ENCODE measurements at places on chromosomes 12 and 14. TPM values are rescaled to one million over a fixed set of nuclear protein-coding genes. Genes with fewer than 3 reads are reported as not detected.

Gene CCDC175
- total RNA-seq = 0.20 TPM

GRCh38 chr12:104353012-104353981 is 49.8 kb downstream of the EID3 start:
- H3K36me3 ChIP-seq = peaks cover 7% of the 10 kb centered on the region
- no peak overlapping the region for H3K27ac ChIP-seq
- DNase-seq = no peak
- H3K27me3 ChIP-seq = no peaks in the 10 kb centered on the region
- no peak overlapping the region for H3K4me3 ChIP-seq

DNA sequence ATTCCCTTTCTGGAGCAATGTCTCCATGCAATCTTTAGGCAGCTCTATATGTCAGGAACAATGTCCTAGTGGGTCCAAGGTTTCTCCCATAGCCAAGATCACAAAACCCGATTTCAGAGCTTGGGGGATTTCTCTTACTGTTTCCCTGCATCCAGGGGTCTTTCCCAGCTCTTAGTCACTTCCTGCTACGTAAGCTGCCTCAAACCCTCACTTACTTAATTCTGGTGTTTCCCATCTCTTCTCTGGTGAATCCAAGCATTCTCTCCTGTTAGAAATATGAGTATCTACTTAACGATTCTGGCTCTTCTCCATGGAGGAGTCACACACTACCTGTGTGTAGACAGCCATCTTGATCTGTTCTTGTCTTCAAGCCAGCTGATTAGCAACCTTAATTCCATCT is 80.0 kb downstream of the IFNG-AS1 start:
- no peaks in the 10 kb centered on the region for H3K4me1 ChIP-seq
- H3K27me3 ChIP-seq = no peaks in the 10 kb centered on the region
- peaks cover 2% of the 10 kb centered on the region for H3K36me3 ChIP-seq
- DNase-seq = no peak
- no peak overlapping the region for H3K4me3 ChIP-seq
- H3K27ac ChIP-seq = no peak overlapping the region

Gene B4GALNT3
- 58.3 TPM for total RNA-seq

DNA sequence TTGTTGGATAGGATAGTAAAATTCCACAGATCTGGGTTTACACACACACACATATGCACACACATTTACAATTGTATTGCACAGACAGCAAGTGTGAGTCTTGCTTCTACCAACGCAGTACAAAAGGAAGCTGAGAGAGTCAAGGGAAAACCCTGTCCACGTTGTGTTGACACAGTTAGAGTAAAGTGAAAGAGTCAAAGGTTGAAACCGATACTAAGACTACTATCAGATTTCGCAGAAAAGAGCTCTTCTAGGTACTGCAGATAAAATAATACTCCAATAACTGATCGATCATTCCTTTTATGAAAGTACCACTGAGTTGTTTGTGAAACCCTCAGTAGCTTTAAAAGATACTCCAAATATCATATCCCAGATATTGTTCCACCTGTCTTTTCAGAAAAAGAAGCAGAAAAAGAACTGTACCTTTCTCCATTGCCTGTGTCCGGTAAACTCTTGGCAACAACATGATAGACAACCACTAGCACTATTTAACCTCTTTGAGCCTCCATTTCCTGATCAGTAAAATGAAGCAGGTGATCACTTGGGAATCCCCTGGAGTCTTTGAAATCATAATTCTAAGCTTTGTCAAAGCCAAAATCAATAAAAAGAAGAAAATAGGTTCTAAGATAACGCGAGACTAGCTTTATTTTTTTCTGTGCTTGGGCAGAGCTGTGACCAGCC is 224.6 kb upstream of the FOXN3 start:
- no peaks in the 10 kb centered on the region for H3K27me3 ChIP-seq
- H3K36me3 ChIP-seq = no peaks in the 10 kb centered on the region
- no peak overlapping the region for H3K4me3 ChIP-seq

Gene KLHL33
- total RNA-seq = 0.04 TPM

GRCh38 chr12:32809846-32810245 is 54.1 kb upstream of the YARS2 start:
- DNase-seq = no peak
- H3K36me3 ChIP-seq = peaks cover 84% of the 10 kb centered on the region
- H3K4me3 ChIP-seq = no peak overlapping the region
- no peaks in the 10 kb centered on the region for H3K27me3 ChIP-seq
- no peak overlapping the region for H3K27ac ChIP-seq

DNA sequence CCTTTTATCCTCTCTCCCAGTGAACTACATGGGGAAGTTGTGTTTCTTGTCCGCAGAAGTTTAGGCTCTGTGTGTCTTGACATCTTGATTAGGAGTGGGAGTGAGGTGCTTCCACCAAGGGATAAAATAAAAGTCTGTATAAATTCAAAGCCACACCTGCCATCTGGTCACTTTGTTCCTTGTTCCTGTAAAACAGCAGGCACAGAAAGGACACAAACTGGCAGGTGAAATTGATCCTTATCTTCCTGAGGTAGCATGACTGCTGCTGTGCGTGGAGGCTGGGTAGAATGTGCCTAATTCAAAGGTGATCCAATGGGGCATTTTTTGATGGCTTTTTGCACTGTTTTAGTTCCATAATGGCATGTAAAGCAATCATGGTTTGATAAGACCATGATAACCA is 104.3 kb upstream of the KITLG start:
- peaks cover 5% of the 10 kb centered on the region for H3K4me1 ChIP-seq
- no peaks in the 10 kb centered on the region for H3K27me3 ChIP-seq
- DNase-seq = no peak
- no peak overlapping the region for H3K27ac ChIP-seq
- no peak overlapping the region for H3K4me3 ChIP-seq
- H3K36me3 ChIP-seq = no peaks in the 10 kb centered on the region

GRCh38 chr14:73726025-73726961 is 12.1 kb upstream of the PNMA1 start:
- H3K4me1 ChIP-seq = no peaks in the 10 kb centered on the region
- H3K27ac ChIP-seq = no peak overlapping the region
- H3K4me3 ChIP-seq = no peak overlapping the region
- DNase-seq = no peak
- H3K27me3 ChIP-seq = no peaks in the 10 kb centered on the region

DNA sequence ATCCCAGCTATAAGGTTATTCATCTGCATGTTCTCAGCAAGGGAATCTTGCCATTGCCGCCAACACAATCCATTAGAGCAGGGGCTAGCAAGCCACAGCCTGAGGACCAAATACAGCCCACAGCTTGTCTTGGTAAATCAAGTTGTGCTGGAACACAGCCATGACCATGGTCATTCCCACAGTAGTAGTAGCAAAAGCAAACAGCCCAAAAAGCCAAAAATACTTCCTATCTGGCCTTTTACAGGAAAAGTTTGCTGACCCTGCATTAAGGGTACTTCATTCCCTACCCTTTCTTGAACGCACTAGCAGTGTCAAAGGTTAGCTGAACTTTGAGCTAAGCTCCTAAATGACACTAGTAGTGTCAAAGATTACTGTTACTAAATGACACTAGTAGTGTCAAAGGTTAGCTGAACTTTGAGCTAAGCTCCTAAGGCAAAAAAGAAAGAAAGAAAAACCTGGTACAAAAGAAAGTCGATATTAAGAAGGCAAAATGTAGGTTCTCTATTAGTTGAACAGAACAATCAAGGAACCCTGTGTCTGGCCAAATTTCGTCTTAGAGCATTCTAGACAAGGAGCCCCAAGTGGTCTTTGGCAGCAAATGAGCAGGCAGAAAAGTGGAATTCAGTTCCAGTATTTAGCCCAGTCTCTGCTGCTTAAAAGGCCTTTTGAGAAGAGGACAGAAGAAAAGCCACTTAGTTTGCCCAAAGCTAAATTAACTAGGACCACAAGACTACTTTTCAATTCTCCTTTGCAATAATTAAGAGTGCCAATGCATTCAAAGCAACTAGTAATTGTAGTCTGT is 67.7 kb downstream of the NT5DC3 start:
- no peak overlapping the region for H3K4me3 ChIP-seq
- peaks cover 13% of the 10 kb centered on the region for H3K36me3 ChIP-seq
- no peaks in the 10 kb centered on the region for H3K27me3 ChIP-seq
- no peak for DNase-seq

- peak overlapping the region; percentile 62 for H3K27ac ChIP-seq
- H3K36me3 ChIP-seq = no peaks in the 10 kb centered on the region
- no peaks in the 10 kb centered on the region for H3K27me3 ChIP-seq
These were observed 46.1 kb downstream of the KIF26A start for GRCh38 chr14:104184506-104184905.

- no peaks in the 10 kb centered on the region for H3K4me1 ChIP-seq
- H3K36me3 ChIP-seq = no peaks in the 10 kb centered on the region
- H3K27me3 ChIP-seq = no peaks in the 10 kb centered on the region
- no peak overlapping the region for H3K4me3 ChIP-seq
These were observed 291.5 kb downstream of the RPS29 start for GRCh38 chr14:49294621-49295148.

Gene JAG2
- 3.8 TPM for total RNA-seq

- no peak for DNase-seq
- peaks cover 18% of the 10 kb centered on the region for H3K27me3 ChIP-seq
- H3K36me3 ChIP-seq = no peaks in the 10 kb centered on the region
- no peak overlapping the region for H3K27ac ChIP-seq
These were observed 27.7 kb upstream of the JDP2 start for GRCh38 chr14:75399843-75400775.

Gene PTCSC3
- not detected for total RNA-seq

DNA sequence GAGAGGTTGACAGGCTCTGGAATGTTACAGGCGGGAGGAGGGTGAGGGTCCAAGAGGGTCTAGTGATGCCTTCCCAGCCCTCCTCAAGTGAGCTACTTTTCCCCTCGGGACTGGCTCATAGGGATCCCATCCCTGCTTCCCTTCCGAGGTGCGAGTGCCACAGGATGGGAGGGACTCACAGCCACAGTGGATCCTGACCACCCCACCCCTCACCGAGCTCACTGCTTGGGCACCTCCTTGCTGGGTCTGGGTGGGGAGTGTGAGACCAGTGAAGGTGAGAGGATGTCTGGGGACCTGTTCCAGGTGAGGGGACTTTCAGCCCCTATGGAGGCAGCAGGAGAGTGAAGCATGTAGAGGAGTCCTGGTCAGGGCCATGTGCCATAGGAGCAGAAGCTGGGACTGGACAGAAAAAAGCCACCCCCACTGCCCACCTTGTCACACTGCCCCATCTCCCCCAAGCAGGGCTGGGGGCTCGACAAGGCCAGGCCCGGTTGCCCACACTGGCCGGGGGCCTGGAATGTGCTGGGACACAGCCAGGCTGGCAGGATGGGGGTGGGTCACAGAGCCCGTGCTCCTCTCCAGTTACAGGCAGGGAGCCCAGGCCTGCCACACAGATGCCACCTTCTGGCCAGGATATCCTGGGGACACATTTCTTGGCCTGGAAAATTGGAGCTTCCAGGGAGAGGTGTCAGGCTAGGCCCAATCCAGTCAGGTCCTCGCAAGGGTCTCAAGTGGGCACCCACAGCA is 1.7 kb upstream of the TNS2 start:
- H3K4me1 ChIP-seq = peaks cover 40% of the 10 kb centered on the region
- H3K4me3 ChIP-seq = peak overlapping the region; percentile 58
- peak overlapping the region; percentile 90 for H3K27ac ChIP-seq
- no peaks in the 10 kb centered on the region for H3K36me3 ChIP-seq
- H3K27me3 ChIP-seq = peaks cover 2% of the 10 kb centered on the region
- DNase-seq = no peak

DNA sequence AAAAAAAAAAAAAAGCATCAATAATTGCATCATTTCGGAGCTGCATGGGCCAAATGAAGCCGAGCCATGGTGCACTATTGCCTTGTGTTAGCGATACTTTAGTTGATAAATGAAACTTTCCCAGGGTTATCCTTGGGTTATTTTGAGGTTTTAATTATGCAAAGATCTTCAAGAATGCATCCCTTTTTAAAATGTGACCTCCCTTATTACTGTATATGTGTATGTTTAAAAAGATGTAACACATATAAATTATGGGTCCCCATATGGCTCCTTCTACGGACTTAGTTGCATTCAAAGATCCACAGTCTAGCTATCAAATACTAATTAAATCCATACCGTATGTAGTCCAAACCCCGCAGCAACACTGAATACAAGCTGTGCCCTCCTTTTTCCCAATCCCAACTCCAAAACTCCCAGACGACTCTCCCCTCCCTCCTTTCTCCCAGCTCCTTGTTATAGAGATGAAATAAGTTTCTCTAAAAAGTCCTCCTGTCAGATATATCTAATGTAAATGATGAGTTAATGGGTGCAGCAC is 129.3 kb upstream of the MAP1LC3B2 start:
- H3K27ac ChIP-seq = no peak overlapping the region
- peaks cover 17% of the 10 kb centered on the region for H3K27me3 ChIP-seq
- H3K36me3 ChIP-seq = no peaks in the 10 kb centered on the region

DNA sequence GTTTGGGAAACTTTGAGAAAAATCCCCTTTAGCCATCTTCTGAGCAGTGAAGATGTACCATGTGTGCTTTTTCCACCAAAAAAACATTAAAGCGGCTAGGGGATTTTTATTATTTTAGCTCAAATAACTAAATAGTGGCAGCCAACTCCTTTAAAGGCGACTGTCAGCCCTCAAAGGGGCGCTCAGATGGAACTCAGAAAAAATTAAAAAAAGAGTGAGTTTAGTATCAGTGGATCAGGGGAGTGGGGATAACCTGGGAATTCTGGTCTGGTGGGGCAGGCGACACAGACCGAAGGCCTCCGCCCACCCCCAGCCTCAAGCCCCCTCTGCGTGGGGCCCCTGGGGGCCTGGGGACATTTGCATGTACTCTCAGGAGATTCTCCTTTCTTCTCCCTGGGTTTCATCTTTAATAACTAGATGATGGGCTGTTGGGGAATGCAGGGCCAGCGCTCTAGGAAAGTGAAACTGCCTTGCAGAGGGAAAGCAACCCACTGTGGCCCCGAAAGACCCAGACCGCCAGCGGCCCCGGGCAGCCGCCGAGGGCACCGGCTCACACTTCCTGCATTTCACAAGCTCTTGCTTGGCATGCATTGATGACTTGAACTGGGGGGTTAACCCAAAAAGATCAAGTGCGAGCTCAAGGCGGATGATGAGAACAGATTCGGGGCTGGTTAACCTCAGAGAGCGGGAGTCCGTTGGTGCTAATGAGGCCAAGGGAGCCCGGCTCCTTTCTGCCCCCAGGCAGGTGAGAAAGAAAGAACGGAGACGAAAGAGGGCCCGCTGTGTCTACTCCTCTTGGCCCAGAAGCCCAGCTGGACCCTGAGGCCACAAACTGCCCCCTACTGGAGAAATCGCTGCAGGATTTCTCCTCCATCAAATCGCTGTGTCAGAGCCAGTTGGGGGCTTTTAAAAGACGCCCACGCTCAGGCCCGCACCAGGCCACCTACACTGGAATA is 7.3 kb upstream of the BATF start:
- H3K4me1 ChIP-seq = peaks cover 2% of the 10 kb centered on the region
- peaks cover 14% of the 10 kb centered on the region for H3K27me3 ChIP-seq
- H3K36me3 ChIP-seq = peaks cover 1% of the 10 kb centered on the region
- no peak overlapping the region for H3K4me3 ChIP-seq
- no peak for DNase-seq

DNA sequence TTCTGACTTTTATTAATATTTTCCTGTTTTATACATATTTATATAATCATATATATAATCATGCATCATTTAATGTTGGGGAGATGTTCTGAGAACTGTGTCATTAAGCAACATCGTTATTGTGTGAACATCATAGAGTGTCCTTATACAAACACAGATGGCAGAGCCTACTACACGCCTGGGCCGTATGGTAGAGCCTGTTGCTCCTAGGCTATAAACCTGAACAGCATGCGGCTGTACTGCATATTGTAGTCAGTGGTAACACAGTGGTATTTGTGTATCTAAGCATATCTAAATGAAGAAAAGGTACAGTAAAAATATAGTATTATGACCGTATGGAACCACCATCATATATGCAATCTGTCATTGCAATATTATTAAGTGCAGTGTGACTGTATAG is 44.7 kb upstream of the BCL7A start:
- H3K27ac ChIP-seq = no peak overlapping the region
- peaks cover 5% of the 10 kb centered on the region for H3K36me3 ChIP-seq
- DNase-seq = no peak
- no peak overlapping the region for H3K4me3 ChIP-seq
- H3K27me3 ChIP-seq = peaks cover 2% of the 10 kb centered on the region

Measured in progenitor cell of endocrine pancreas (in vitro differentiated cells).